ENCODE measurements at places on chromosomes 3 and 15.

- DNase-seq, result no peak
Observed at GRCh38 chr3:65864357-65864904, 174.3 kb downstream of the MAGI1 start.

DNA sequence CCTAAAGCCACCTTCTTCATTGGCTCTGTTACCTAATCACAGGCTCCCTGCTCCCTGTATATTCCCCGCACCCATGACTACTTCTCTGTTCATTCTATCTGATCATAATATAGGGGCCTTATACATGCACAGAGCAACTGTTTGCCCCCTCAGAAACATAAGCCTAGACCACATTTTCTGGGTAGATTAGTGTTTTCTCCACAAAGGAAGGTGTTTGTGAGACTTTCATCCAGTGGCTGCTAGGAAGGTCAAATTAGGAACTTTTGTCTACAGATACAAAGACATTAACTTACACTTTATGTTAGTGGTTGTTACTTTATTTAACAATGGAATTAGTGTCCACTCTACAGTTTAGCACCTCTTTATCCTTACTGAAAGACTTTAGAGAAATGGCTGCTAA, 174.9 kb downstream of the GHSR start:
- DNase-seq, result no peak

DNA sequence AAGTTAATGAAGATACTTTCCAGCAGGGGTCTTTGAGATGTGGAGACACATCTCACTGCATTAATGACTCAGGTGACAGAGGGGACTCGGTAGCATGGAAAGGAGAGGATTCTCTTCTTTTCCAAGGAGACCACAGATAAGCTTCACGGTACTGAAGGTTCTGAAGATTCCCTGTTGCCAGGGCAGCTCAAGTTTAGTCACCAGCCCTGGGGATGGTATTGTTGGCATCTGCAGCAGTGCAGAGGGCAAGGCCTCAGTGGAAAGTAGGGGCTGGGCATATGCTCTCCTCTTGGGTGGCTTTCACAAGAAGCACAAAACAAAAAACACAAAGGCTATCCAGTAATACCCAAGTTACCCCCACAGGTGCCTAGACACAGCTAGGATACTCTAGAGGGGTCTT, 38.0 kb upstream of the MRPL3 start:
- DNase-seq, result no peak

DNA sequence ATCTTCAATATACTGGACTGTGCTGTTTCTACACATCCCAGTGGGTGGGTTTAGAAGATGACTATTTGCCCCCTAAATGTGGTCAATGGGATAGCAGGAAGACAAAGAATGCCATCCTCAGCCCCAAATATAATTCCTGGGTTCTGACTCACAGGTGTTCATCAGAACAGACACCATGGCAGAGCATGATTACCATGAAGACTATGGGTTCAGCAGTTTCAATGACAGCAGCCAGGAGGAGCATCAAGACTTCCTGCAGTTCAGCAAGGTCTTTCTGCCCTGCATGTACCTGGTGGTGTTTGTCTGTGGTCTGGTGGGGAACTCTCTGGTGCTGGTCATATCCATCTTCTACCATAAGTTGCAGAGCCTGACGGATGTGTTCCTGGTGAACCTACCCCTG, 3.0 kb downstream of the CXCR6 start:
- DNase-seq, result no peak

GRCh38 chr3:41236228-41236627, 36.9 kb downstream of the CTNNB1 start:
- no peak for DNase-seq
